ENCODE measurements at places on chromosomes 5 and 9.

DNA sequence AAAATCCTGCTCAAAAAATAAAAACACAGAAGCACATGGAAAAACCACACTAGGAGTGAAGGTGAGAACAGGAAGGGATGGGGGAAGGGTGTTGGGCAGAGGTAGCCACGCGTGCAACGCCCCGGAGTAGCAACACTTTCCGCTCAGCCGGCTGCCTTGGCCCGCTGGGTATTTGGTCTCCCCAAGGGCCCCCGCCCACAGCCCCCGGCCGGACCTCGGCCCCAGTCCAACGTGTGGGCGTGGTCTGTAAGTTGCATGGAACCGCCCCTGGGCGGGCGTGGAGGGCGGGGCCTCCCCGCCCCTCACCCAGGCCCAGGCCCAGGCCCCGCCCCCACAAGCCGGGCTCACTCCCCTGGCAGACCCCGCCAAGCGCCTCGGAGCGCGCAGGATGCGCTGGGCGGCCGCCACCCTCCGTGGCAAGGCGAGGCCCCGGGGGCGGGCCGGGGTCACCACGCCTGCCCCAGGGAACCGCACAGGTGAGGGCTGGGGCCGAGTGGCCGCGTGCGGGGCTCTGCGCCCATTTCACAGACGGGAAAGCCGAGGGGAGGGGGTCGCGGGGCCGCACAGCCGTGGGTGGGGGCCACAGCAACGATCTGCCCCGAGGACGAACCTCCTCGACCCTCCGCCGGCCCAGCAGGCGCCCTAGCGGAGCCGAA lies at the start of gene SUSD3:
TSS of gene SUSD3 (plus strand) at position 347 of the 656 bp plus-strand sequence. CDS start at position 389, 42 bp downstream.
- DNase-seq = peak; percentile 75

- no peak for DNase-seq
Observed at GRCh38 chr5:147898875-147899401, 7.4 kb downstream of the C5orf46 start.

- DNase-seq = no peak
Observed at GRCh38 chr5:37717613-37718431, 122.0 kb downstream of the GDNF start.

- DNase-seq = no peak
Observed at GRCh38 chr5:142947427-142947709, 177.2 kb downstream of the ARHGAP26 start.

- DNase-seq = no peak
Observed at GRCh38 chr5:168788786-168789185, 209.6 kb upstream of the PANK3 start.

- DNase-seq = no peak
Observed at GRCh38 chr5:109410389-109411148, 795 bp upstream of the PJA2 start.

- DNase-seq = no peak
Observed at GRCh38 chr9:27278374-27278773, 18.6 kb downstream of the EQTN start.

- DNase-seq = no peak
Observed at GRCh38 chr5:156326718-156327259, at the start of gene SGCD. SGCD (plus strand) TSS chr5:156327164.

DNA sequence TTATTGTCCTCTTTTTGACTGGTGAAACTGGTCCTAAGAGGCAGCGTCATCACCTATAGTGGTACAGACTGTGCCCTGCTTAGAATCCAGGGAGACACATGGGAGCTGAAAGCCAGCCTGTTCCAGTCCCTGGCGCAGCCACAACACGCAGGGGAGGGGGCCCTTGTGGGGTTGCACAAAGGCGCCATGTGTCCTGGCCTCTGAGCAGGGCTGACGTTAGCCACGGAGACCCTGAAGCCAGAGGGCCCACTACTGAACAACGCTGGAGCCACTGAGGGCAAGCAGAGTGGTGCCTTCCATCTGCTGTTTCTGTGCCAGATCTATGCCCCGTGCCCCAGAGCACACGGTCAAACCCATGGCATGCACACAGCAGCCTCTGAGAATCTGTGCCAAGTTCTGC lies 147.3 kb downstream of the ACTL7B start:
- no peak for DNase-seq

- DNase-seq = no peak
Observed at GRCh38 chr5:174493530-174493929, 230.9 kb upstream of the MSX2 start.

DNA sequence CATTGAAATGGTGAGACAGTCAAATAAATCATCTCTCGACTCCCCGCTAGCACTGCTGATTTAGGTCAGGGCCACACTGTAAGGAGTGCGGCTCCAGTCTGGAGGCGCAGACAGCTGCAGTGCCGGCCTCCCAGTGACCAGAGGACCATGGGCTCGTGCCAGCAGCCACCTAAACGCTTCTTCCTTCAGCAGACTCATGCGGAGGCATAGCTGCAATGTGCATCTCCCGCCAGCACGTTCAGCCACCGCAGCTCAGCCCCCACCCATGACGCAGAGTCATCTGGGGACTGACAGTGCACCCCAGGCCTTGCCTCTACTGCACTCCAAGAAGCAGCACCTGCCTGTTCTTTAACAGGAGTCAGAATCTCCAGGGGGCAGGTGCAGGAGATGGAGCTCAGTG lies 13.6 kb upstream of the MAPK9 start:
- DNase-seq = no peak

GRCh38 chr5:156201788-156202403 lies 125.1 kb upstream of the SGCD start:
- DNase-seq = no peak

GRCh38 chr5:93071710-93072109 lies 509.3 kb downstream of the NR2F1-AS1 start:
- DNase-seq = no peak

DNA sequence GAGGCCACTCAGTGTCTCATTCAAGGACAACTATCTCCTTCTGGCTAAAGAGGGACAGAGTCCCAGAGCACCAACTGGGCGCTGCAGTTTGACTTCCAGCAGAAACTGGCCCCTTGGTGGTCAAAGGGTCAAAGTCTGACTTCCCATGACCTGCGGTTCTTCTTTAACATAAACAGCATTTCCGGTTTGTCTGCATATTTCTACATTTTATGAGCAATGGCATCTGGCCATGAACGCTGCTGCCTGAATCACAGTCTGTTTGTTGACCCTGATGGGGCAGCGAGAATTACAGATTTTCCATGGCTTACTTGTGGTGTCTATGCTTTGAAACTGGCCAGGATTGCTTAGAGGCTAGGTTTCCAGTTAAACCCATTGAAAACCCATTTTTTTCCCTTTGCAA lies 1.3 kb downstream of the TNFSF15 start:
- DNase-seq = no peak

DNA sequence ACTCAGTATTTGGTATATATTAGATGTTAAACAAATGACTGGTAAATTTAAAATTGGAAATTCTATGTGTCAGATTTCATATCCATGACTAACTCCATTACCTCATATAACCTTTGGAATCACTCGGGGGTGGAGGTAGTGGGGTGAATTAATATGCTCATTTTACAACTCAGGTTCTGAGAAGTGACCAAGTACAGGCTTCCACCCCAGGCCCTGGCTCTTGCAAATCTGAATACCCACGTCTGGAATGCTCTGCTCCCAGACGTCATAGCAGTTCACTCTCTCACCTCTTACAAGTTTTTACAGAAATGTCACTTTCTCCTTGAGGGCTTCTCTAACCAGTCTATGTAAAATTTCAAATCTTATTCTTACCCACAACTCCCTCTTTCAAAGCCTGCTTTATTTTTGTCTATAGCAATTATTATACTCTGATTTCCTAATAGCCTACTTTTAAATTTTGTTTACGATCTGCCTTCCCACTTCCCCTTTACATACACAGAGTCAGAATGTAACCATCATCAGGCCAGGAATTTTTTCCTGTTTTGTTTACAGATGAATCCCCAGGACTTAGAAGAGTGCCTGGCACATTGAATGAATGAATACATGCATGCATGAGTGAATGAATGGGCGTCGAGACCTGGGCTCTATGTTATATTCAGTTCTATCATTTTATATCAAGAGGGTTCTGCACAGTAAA lies 134.1 kb upstream of the IFNE start:
- no peak for DNase-seq

GRCh38 chr5:142095035-142095434 lies 13.5 kb upstream of the NDFIP1 start:
- peak; percentile 18 for DNase-seq

DNA sequence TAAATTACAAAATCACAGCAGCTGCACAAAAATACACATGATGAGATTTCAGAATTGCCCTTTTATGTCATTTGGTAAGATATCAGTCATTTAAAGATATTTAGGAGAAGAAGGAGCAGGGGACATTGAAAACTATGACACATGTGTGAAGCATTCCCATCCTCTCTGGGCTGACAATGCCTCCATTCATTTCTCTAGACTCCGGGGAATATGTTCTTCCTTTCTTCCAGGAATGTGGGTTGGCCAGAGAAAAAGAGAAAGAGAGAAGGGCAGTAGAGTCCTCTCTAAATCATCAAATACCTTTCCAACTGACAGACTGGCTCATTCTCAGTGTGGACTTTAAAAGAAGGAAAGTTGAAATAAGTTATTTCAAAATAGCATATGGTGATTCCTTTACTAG lies 205.6 kb upstream of the ADAMTSL1 start:
- DNase-seq = no peak

DNA sequence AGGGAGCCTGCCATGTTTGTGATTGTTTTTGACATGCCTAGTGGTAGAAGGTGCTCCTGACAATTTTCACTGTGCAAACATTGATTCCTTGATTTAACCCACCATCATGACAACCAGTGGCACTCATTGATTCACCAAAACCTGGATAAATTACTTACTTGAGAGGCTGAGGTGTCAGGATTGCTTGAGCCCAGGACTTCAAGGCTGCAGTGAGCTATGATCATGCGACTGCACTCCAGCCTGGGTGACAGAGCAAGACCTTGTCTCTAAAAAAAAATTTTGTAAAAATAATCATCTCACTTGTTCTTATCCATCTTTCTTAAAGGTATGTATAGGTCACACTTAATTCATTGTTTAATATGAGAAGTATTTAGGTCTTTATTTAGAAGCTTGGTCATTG lies 401.3 kb downstream of the ARRDC3 start:
- DNase-seq = no peak

DNA sequence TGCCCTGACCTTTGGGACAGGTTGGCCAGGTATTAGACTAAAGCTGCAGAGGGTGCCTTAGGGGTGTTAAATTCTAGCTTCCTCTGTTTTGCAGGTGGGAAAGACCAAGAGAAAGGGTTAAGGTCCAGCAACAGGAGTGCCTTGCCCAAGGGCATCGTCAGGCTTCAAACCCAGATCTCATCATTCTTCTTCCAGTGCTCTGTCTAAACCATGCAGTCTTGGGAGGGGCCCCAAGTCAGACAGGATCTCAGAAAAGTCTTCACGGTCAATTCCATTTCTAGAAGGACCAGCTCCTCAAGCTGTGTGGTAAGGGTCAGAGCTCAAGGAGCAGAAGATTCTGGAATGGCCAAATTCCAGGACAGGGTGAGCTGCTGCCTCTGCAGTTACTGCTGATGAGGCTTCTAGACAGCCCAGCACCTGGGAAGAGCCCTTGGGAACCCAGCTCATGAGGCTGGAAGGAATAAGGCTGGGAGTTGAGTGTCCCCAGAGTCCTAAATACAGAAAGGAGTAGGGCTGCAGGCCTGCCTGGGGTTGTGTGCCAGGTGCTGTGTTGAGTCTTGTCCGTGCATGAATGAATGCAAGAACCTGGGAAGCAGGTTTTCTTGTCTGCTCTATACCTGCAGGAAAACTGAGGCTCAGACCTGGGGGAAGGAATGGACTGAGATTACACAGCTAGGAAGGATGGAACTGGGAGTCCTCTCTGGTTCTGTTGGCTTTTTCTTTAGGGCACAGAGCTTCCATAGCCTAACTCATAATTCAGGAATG lies 69.3 kb downstream of the WWC1 start:
- no peak for DNase-seq

DNA sequence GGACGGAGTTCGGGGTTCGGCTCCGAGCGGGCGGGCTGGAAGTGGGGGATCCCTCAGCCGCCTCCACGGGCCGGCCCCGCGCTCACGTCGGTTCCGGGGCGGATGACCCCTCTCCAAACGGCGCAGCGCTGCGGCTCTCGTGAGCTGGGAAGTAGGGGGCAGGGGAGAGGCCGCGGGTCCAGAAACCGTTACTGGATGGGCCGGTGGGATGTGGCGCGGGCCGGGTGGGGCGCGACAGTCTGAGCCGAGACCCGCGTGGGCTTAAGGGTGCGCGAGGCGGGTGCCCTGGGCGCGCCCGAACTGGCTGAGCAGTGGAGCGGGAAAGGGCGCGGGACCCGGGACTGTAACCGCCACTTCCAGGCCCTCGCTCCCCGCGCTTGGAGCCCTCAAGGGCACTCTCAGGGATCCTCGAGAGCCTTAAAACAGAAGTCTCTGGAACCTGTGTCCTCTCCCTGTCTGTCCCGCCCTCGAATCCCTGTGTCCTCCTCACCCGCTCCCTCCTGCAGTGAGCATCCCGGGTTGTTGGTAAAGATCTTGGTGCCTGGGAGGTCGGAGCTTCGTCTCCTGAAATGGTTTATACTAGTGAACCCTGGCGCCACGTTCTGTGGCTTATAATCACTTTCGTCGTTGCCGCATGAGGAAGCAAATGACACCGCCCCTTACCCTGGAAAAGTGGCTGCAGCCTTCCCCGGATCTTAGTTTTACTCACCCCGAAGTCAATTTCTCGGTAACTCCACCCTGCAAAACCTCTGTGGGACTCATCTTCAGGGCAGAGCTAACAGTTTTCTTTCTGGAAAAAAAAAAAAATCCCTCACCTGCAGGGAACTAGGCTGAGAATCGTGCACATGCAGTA lies 571 bp upstream of the MARCHF11 start:
- DNase-seq = no peak

- DNase-seq = no peak
Observed at GRCh38 chr9:105376893-105377292, 70.9 kb upstream of the FSD1L start.

- no peak for DNase-seq
Observed at GRCh38 chr5:68456756-68457217, 241.2 kb downstream of the PIK3R1 start.

GRCh38 chr9:75591972-75592371 lies 298.5 kb upstream of the PCSK5 start:
- no peak for DNase-seq

GRCh38 chr5:172870715-172871461 lies 36.8 kb downstream of the ERGIC1 start:
- DNase-seq = peak; percentile 18

GRCh38 chr5:1535646-1536045 lies 11.9 kb upstream of the LPCAT1 start:
- DNase-seq = no peak

GRCh38 chr5:1056611-1057484 lies 48.2 kb downstream of the NKD2 start:
- DNase-seq = no peak

DNA sequence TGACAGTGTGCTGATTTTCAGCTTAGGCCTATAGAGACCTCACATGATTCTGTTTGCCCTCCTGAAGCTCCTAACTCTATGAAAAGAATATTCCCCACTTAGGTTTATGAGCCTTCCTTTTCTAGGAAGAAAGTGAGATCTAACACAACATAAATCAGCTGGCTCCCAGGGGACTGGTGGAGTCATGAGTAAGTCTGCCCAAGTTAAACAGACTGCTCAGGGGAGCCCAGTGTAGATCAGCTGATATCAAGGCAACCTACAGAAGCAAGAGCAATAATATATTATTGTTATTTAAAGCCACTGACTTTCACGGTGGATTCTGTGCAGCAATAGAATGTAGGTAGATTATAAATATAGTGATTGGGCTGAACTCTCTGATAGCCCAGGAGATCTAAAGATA lies 1978.6 kb upstream of the CDH6 start:
- no peak for DNase-seq

- DNase-seq = no peak
Observed at GRCh38 chr5:158905281-158905680, 194.4 kb downstream of the EBF1 start.

GRCh38 chr9:79264511-79265355 lies 307.0 kb upstream of the TLE4 start:
- no peak for DNase-seq
